ENCODE measurements at places on chromosomes 3 and 15.

GRCh38 chr15:48413304-48413703 is 82.1 kb downstream of the DUT start:
- no peak for DNase-seq

- DNase-seq = no peak
Measured at GRCh38 chr3:146550743-146551510, 6.5 kb upstream of the PLSCR1 start.

- no peak for DNase-seq
Measured at GRCh38 chr15:28271697-28272260, 50.2 kb downstream of the HERC2 start.

DNA sequence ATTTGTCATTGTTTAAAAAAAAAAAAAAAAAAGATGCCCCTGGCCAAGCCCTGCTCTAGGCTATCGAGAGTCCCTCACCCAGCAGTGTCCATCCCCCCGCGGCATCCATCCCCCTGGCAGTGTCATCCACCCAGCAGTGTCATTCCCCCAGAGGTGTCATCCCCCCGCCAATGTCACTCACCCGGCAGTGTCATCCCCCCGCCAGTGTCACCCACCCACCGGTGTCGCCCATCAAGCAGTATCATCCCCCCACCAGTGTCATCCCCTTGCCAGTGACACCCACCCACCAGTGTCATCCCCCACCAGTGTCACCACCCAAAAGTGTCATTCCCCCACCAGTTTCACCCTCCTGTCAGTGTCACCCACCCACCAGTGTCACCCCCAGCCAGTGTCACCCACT is 99.3 kb upstream of the PRR20G start:
- DNase-seq = no peak

DNA sequence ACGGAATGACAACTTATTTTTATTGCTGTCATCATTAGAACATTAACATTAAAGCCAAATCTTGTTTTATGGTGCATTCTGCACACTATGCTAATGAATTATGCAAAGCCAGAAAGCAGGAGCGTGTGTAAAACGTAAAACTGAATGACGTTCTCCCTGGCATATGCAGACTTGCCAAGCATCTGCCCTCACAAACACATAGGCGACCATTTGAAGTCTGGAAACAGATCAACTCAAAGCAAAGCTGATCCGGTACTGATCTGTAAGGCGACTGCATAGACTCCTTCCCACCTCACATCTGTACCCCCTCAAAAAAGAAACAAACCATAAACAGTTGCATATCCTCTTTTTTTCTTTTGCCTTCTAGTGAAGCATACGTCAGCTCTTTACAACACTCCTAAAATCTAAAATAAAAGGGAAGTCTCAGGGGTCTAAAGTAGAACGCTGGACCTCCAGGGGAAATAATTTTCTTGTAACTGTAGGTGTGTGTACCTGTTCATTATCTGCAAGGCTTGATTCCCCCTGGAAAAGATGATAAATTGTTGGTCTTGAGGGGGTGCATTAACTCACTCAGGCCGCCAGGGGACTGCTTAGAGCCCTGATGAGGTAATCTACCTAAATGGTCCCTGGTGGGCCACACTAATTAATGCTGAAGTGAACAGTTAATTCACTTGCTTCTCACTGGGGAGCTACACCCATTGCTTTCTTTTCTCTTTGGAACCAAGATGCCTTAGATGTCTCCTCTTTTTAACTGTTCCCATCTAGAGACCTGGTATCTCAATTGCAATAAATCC is 231.4 kb downstream of the CDIN1 start:
- DNase-seq = no peak

DNA sequence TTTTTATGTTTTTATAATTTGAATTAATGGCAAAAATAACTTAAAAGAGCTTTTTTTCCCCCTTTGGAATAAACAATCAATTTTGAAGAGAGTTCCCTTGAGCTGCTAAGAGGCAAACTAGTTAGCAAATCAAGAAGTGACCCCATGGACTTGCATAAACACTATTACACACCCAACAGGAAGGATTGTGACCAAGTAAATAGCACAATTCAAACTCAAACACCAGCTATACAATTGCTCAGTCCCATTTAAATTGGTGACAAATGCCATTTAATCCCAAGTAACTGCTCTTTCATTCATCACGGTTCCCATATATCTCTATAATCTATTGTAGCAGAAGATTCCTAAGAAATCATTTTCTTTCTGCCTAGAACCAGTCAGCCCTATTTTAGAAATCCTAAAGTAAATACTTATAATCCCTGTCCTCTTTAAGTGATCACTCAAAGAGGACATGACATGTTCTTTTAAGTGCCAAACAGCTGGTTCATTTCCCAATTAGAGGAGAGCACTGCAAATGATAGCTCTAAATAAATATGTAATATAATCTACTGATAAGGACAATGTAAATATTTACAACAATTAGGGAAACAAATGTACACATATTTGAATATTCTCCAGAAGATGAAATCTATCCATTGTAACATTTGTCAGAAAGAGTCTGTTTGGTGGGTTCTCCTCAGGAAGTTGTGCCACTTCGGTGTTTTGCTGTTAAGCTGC is 137.8 kb upstream of the ADAMTS9 start:
- DNase-seq = no peak

DNA sequence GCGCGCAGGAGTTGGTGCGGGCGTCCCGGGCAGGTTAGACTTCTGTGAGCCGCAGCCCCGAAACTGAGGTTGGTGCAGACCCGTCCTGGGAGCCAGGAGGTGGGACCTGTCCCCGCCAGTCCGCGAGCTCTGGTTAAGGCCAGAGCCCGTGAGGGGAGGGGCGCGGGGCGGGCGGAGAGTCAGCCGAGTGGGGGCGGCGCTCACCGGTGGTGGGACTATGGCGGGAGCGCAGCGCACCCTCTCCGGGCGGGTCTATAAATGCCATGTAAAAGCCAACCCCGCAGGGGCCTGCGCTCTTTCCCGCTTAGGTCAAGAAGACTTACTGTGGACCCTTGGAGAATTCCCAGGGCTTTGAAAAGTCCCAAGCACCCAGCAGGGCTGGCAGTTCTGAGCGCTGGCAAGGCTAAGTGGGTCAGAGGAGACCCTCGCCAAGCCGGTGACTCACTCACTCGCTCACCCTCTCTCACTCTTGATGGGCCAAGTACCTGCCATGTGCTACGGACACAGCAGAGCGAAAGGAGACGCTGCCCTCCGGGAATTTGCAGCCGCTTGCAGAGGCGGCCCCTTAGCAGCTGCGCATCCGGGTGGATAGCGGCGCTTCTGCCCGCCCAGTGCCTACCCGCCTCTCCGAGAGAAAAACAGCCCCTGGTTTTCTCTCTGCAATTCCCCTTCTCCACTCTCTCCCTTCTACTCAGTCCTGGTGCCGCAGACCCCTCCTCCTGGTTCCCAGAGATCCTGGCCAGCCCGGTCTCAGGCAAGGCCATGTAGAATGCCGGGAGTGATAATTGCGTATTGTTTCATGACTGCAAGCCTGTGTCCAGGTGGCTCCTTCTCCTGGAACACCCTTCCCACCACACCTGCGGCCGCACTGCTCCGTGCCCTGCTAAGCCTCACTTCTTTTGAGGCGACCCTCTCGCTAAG is at the start of gene ALDH1L1:
ALDH1L1 (minus strand) TSS at position 110 of the 921 bp plus-strand sequence. CDS start 19,607 bp downstream, outside the sequence.
- no peak for DNase-seq

DNA sequence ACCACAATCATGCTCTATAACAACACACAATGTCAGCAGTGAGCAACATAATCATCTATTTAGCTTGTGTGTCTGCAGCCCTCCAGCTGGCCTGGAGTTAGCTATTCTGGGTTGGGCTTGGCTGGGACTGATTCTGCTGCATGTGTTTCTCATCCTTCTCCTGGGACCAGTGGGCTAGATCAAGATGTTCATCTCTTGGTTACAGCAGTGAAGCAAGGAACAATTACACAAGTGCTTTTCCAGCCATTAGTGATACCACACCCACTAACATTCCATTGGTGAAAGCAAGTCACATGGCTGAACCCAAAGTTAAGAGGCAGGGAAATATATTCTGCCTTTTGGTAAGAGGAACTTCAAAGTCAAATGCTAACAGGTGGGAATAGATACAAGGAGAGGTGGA is 14.6 kb downstream of the NUDT16 start:
- DNase-seq = no peak

DNA sequence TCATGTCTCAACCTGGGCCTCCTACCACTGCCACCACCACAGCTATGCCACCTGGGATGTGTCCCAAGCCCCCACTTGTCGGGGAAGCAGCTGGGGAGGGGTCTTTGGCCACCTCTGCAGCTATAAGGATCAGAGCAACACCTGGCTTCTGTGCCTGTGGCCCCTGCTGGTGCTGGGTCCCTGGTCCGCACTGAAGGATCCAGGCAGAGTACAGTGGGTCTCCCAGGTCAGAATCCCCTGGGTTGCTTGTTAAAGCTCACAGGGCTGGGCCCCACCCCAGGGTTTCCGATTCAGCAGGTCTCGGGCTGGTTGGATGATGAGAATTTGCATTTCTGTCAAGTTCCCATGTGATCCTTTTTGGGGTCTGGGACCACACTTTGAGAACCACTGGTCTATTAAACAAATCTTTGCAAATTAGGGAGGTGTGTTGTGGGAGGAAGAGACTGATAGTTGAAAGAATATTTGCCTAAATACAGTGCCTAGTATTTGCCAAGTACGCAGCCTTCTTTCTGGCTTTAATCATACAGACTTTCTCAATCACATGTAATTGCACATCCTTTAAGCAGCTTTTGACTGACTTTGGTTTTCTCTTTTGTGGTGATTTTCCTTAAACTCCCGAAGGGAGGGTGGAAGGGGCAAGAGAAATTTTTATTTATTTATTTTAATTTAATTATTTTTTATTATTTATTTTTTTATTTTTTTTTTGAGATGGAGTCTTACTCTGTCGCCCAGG is 127.3 kb downstream of the IGF1R start:
- no peak for DNase-seq

- no peak for DNase-seq
Measured at GRCh38 chr3:73746623-73747022, 121.9 kb upstream of the PDZRN3 start.

DNA sequence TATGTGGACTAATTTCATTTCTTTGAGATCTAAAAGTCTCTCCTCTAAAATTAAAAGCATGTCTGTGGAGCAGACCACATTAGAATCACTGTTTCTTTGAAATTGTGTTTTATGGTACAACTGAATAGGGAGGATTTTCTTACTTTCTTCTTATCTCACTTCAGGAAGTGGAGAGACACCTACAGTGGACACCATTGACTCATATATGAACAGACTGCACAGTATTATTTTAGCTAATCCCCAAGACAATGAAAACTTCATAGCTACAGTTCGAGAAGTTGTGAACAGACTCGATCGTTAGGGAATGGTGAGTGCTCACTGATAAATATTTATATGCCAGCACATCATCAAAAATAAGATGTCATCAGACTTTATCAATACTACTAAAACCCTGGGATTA is 58.3 kb downstream of the HMG20A start:
- no peak for DNase-seq

- no peak for DNase-seq
Measured at GRCh38 chr3:10533737-10534023, 28.3 kb upstream of the ATP2B2 start.

DNA sequence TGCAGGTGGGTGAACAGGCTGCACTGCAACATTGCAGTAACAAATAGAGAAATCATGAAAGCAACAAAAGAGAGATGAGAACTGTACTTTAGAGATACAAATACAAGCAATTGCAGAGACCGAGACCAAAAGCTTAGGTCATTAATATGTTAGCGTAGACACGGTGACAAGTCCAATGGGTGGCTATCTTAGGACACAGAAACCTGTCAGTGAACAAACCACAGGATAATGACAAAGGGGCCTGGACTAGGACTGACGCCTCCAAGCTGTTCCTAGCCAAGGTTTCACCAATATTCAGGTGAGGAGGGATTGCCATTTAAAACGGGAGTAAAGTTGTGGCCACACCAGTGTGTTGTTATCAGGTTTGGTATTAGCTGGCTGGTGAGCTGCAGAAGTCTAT is 41.7 kb upstream of the BLM start:
- no peak for DNase-seq

- DNase-seq = no peak
Measured at GRCh38 chr15:25238716-25239470, 199.9 kb downstream of the UBE3A start.
